ENCODE measurements at places on chromosomes 7 and 10.

- DNase-seq, result no peak
Measured at GRCh38 chr10:124535731-124536495, 74.3 kb downstream of the LHPP start.

DNA sequence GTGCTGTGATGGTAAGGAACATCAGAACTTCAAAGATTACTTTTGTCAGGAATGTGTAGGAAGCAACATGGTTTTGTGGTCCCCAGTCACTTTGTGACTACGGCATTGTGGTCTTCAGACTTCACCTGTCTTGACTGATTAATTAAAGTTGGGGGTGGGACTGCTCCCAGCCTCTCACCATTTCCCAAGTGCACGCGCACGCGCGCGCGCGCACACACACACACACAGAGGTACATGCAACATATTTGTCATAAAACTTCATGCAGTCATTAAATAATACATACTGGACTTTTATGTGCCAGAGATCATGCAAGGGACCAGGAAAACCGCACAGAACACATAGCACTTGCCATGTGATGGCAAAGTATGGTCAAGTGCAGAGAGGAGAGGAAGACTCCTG lies 181.2 kb downstream of the EVX1 start:
- no peak for DNase-seq

DNA sequence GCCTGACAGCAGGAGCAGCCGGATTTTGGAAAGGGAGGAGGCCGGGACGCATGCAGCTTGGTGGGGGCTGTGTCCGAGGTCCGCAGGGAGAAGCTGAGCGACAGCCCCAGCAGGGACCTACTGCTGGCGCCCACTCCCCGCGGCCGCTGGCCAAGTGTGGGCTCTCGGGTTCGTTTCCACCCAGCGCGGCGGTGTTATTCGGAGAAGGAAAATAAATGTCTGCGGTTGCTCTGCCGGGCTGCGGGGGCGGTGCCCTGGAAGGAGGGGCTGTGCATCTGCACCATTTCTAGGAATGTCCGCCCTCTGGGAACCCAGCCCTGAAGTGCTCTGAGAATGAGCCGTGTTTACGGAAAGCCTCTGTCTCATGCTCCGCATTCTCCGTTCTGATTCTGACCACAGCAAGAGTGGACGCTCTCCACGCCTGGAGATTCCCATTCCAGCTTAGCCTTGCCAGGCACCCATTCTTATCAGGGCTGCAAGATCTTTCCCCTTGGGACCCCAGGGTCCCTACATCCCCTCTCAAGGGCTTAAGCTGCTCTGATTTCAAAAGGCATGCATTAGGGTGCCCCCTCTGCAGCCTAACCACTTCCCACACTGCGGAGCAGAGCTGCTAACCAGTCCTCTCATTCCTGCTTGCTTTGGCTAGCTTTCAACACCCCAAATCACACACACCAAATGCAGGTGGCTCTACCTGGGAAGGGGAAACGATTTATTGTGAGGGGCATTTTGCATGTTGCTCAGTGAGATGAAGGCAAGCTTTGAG lies 256.6 kb upstream of the GLI3 start:
- no peak for DNase-seq

- DNase-seq, result no peak
Measured at GRCh38 chr7:35758421-35758820, 42.4 kb upstream of the SEPTIN7 start.

GRCh38 chr10:109933984-109934565 lies 10.8 kb upstream of the XPNPEP1 start:
- no peak for DNase-seq

GRCh38 chr10:127907411-127908105 lies 655 bp downstream of the PTPRE start:
- DNase-seq, result no peak

DNA sequence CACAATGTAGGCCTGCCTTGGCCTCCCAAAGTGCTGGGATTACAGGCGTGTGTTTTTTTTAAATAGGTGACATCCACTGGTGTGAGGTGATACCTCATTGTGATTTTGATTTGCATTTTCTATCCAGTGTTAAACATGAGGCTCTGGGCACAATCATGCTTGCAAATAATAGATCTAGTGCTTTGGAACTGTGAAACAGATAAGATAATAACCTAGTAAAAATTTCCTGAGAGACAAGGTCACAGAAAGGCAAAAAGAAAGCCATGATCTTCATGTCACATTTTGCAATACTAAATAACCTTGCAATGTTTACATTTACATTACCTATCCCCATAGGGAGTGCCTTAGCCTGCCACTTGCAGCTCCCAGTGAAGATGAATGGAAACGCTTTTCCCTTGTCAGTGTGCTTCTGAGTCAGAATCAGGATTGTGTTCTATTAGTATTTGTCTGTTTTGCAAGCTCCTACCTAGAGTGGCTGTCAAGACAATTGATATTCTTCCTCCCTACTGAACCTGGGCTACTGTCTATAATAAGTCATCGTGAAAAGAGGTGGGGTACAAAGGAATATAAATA lies 256.5 kb downstream of the PHTF2 start:
- no peak for DNase-seq

DNA sequence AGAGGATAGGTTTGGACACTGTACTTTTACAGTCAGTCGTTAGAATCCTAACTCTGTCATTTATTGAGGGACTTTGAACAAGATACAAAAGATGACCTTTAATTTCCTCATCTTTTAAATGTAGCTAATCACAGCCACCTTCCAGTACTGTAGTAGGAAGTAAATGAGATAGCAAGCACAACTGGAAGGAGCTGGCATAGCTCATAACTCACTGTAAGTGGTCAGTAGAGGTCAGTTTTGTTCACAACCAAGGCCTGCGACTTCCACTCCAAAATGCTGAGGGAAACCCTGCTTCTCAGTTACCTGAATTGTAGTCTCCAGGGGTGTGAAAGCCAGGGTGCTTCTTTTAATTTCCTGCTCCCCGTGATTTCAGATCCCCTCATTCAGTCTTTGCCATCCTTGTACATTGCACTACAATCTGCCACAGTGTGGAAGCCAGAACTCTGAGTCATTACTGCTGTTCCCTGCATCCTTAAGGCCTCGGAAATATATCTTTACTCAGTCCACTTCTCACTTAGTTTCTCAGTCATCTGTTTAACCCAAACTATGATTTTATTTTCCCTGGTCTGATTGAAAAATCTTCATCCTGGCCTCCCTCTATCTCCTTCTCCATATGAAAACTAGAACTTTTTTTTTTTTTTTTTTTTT lies 361.2 kb downstream of the NRG3 start:
- DNase-seq, result no peak

GRCh38 chr10:96073722-96074121 lies 30.3 kb downstream of the CCNJ start:
- DNase-seq, result no peak

- no peak for DNase-seq
Measured at GRCh38 chr7:18916826-18917225, 200.6 kb downstream of the TWIST1 start.

GRCh38 chr7:20217193-20217948 lies at the start of gene MACC1:
MACC1 (minus strand) TSS chr7:20217384; CDS start chr7:20161862, 55,522 bp downstream.
- DNase-seq, result no peak

GRCh38 chr10:6197321-6197720 lies 5.4 kb upstream of the PFKFB3 start:
- no peak for DNase-seq

GRCh38 chr7:23093111-23093510 lies 12.5 kb upstream of the KLHL7 start:
- DNase-seq, result no peak

GRCh38 chr10:5817322-5818047 lies 4.3 kb upstream of the GDI2 start:
- no peak for DNase-seq

DNA sequence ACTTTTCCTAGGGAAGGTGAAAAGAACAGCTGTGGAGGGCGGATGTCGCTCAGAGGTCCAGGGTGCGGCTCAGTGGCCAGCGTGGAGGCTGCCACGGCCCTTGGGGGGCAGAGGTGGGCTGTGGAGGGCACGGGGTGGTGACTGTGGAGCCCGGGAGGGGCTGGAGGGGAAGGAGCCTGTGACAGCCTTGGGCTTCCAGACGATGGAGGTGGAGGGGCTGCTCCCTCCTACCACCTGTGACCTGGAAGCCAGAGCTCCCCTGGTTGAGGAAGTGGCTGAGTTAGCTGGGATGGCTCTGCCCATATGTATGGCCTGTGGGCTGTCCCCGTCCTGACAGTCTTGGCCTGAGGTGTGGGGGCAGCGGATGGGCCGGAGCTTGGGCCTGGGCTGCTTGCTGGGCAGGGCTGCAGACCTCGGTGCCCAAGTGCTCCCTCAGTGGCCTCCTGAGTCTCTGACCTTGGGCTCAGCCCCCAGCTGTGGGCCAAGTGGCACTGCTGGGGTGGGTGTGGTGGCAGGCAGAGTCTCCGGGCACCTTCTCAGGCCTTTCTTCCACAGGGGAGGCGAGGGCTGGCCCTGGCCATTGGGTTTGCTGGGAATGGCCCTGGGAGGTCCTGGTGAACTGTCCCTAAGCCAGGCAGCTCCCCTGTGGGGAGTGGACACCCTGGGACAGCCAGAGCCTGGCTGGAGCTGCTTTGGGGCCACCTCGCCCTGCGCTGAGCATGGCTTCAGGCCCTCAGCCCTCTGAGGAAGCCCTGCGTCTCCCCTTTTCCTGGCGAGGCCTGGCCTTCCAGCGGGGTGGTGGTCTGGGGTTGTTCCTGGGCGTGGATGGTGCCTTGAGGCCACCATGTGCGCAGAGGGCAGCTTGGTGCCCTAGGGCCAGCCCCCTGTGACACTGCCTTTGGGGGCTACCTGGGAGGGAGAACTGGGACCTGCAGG lies 3.9 kb downstream of the BRI3 start:
- no peak for DNase-seq

- DNase-seq, result no peak
Measured at GRCh38 chr7:80429181-80429580, 82.7 kb downstream of the GNAT3 start.

GRCh38 chr7:16634271-16634738 lies 11.2 kb downstream of the ANKMY2 start:
- DNase-seq, result no peak

- no peak for DNase-seq
Measured at GRCh38 chr10:1289591-1289990, 233.4 kb downstream of the WDR37 start.

GRCh38 chr10:110706690-110707098 lies 62.6 kb downstream of the RBM20 start:
- DNase-seq, result no peak

- DNase-seq, result no peak
Measured at GRCh38 chr10:109727436-109727835, 195.9 kb downstream of the XPNPEP1 start.

DNA sequence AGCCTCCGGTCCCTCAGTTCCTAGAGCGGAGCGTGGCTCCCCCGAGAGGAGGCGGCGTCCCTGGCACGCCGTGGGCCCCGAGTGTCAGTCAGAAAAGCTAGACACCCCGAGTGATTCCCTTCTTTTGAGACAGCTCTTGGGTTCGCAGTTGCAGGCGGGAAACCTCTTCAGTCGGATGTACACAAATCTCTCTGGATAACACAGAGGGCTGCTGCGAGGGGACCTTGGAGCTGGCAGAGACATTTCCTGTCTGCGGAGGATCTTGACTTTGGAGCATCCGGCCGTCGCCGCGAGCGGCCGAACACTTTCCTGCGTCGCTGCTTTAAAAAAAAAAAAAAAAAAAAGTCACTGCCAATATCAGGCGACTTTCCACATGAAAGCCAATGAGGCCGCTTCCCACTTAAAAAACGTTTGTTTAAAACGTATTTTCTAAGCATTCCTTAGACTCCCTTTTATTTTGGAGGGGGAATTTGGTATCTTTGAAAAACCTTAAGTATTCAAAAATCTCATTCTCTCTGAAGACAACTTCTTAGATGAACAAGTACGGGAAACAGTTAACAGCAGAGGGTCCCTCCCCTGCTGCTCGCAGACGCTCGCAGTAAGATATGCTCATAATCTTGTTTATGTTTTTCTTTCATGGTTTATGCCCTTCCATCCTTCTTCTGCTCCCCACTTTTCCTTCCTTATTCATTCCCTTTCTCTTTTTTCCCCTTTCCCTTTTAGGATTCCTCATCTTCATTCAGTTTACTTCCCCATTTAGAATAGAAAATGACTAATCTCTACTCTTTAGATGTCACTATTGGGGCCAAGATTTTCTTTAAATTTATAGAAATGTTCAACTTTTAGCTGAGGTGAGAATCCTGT lies 10.0 kb downstream of the HHEX start:
- no peak for DNase-seq

- DNase-seq, result no peak
Measured at GRCh38 chr10:79318369-79318768, 28.9 kb upstream of the PPIF start.

- DNase-seq, result no peak
Measured at GRCh38 chr10:78953113-78953798, 115.5 kb upstream of the ZMIZ1 start.

DNA sequence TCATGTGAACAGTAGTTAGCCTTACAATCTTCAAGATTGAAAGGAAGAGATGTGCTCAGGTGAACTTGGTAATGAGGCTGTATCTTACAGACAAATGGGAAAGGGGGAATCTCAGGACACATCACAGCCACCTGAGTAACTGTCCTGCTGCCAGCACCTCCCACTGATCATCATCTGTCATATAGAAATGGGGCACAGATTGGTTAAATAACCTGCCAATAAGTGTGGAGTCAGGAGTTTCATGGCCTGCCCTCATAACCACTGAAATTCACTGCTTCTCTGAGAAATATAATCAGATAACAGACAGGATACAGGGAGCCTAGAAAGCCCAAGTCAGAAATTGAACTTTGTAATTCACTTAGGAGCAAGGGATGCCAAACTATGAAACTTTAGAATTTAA lies 64.9 kb upstream of the TAS2R16 start:
- DNase-seq, result no peak

GRCh38 chr7:44961844-44962482 lies 16.9 kb downstream of the MYO1G start:
- DNase-seq, result no peak

GRCh38 chr10:129131457-129132132 lies 335.4 kb upstream of the MGMT start:
- no peak for DNase-seq

- no peak for DNase-seq
Measured at GRCh38 chr7:106866298-106867281, 1.5 kb downstream of the PIK3CG start.

- no peak for DNase-seq
Measured at GRCh38 chr7:29362380-29362779, 167.8 kb downstream of the CHN2 start.

DNA sequence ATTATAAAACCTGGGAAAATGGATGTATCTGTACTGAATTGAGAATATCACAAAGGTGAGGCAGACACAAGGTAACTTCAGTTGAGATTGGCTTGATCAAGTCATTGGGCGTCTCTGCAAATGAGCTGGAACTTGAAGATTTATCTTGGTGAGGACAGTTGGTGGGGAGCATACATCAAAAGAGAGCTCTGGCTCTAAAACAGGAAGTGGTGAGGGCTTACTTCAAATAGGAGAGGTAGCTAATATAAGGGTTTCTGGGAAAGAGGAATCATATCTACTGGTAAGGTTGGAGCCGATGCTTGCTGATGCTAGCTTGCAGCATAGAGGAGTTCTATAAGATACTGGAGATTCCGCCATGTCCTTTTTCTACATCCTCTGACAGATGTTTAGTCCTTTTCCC lies 39.9 kb upstream of the FGL2 start:
- DNase-seq, result no peak

Data from stimulated activated CD8-positive, alpha-beta memory T cell treated with anti-CD3 and anti-CD28 coated beads, Interleukin-7, amount 100 ng/mL, for 1 hour (primary cell).